ENCODE measurements at places on chromosomes 6 and 20. TPM values are rescaled to one million over a fixed set of nuclear protein-coding genes. Genes with fewer than 3 reads are reported as not detected.

PTCRA gene
- not detected for total RNA-seq

ABHD12 gene
- total RNA-seq: 107 TPM

SF3B5 gene
- total RNA-seq: 220 TPM

STMND1 gene
- not detected for total RNA-seq

NKX2-2 gene
- not detected for total RNA-seq

LY6G6C gene
- 0.42 TPM for total RNA-seq

OR12D3 gene
- total RNA-seq: not detected

HLA-DMB gene
- 2.0 TPM for total RNA-seq

FBXO5 gene
- 19.5 TPM for total RNA-seq

PREX1 gene
- total RNA-seq: 13.5 TPM

TP53TG5 gene
- total RNA-seq: not detected

HTR1E gene
- total RNA-seq: not detected

TMEM170B gene
- 0.86 TPM for total RNA-seq

NOP56 gene
- 595 TPM for total RNA-seq

ETV7 gene
- not detected for total RNA-seq

TINAG gene
- total RNA-seq: not detected

EBF4 gene
- total RNA-seq: 2.7 TPM

SLC32A1 gene
- total RNA-seq: not detected

MOXD1 gene
- total RNA-seq: 1.5 TPM

CSNK2A1 gene
- total RNA-seq: 163 TPM

TFAP2D gene
- not detected for total RNA-seq

WDR46 gene
- total RNA-seq: 57.4 TPM

TAAR8 gene
- not detected for total RNA-seq

VWA7 gene
- 1.4 TPM for total RNA-seq

FABP7 gene
- not detected for total RNA-seq

FERMT1 gene
- 16.7 TPM for total RNA-seq

GSTA1 gene
- not detected for total RNA-seq

CALHM5 gene
- total RNA-seq: 0.05 TPM

OR2H2 gene
- total RNA-seq: not detected

LHFPL5 gene
- not detected for total RNA-seq

SLC17A1 gene
- 0.14 TPM for total RNA-seq

SMOC2 gene
- total RNA-seq: not detected

CTCFL gene
- not detected for total RNA-seq

CALHM6 gene
- not detected for total RNA-seq

IMPG1 gene
- total RNA-seq: not detected

ANKEF1 gene
- 6.8 TPM for total RNA-seq

SERINC1 gene
- 49.1 TPM for total RNA-seq

APCDD1L gene
- not detected for total RNA-seq

SGK1 gene
- total RNA-seq: 45.1 TPM

TJAP1 gene
- 13.1 TPM for total RNA-seq

NFKBIE gene
- 8.2 TPM for total RNA-seq

SPEF1 gene
- total RNA-seq: 1.9 TPM

PPP1R16B gene
- total RNA-seq: 0.43 TPM
